ENCODE measurements at places on chromosomes 12 and 14.

- DNase-seq = no peak
These were observed 585.6 kb upstream of the MIS18BP1 start for GRCh38 chr14:45838597-45838996.

GRCh38 chr14:91893007-91893406 lies 25.7 kb upstream of the TC2N start:
- no peak for DNase-seq

DNA sequence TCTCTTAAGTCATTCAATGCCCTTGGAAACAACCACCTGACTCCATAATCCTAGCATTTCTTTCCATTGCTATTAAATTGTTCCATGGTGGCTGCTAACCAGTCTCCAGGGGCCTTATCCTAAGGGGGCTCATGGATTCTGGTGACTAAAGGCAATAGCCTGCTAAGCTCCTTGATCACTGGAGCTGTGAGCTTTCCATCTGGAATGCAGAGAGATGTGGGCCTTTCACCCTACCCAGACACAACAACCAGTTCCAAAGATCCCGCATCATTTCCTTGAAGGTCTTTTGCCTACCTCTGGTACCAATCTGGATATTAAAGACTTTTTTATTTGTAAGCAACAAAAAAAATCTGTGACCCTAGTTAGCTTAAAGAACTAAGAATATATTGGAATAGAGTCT lies 32.9 kb downstream of the NDUFA12 start:
- DNase-seq = no peak

- no peak for DNase-seq
These were observed 4.3 kb downstream of the GALNT9 start for GRCh38 chr12:132324841-132325732.

DNA sequence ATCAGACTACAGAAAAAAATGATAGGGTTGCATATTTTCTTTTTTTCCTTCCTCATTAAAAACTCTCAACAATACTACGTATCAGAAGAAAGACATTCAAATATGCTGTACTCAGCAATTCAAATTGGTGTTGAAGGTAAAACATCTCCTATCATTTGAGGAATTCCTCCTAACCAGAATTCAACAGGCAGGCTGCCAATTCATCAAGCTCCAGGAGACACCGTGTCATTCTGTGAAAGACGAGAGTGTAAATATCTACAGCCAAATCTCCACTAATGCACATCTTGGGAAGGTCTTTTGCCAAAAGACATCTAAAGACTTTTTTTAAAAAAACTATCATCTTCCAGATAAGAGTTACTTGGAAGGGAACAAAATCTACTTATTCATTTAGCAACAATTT lies 26.6 kb downstream of the NT5DC3 start:
- no peak for DNase-seq

- no peak for DNase-seq
These were observed 473.5 kb upstream of the MGAT4C start for GRCh38 chr12:86729739-86730138.

DNA sequence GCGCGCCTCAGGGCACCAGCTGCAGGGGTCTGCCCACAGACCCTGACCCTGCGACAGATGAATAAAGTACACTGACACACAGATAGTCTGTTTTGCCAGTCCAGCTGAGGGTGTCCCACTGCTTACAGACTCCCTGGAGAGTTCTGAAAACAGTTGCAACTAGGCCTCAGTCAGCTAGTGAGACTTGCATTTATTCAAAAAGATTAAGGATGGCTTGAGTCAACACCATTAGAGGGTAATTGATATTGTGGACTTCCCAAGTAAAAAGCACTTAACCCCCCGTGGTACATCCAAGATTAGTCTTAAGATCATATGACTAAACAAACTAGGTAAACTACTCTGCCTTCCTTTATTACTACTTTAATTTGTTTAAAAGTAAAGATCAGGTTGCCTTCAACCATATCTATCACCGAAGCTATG lies 11.1 kb upstream of the PSEN1 start:
- no peak for DNase-seq

DNA sequence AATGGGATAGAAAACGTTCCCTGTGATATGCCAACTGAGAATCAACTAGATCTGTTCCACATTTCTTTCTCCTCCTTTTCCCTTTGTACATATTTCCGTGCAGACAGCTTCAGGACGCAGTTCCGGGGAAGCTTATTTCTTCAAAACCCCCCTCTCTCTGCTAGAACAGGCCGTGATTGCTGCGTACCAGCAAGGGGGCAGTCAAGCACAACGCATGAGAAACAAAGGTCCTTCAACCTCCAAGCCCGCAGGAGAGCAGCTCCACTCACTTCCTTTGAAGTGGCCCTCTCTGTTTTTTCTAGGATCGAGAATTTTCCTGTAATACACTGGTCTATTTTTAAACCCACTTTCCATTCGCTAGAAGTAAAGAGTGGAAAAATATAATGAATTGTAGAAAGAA lies 80.8 kb downstream of the ZNF664 start:
- peak; percentile 57 for DNase-seq

GRCh38 chr12:89278169-89278568 lies 74.1 kb downstream of the DUSP6 start:
- DNase-seq = no peak

DNA sequence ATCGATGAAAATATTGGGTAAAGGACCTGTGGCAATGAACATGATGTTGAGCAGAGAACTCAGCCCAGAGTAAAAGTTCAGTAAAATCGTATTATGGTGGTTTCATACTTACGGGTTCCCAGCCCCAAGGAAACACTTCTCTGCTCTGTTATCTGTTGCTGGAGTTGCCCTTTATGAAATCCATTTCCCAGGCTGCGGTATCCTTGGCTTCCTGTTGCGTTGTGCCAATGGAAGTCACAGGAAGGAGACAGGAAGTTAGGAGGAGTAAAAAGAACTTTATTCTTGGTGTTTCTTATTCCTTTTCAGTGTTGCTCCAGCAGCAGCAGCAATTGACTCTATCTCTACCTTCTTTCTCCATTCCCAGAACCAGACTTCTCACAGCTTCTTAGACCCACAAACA lies 965.2 kb downstream of the VRK1 start:
- DNase-seq = no peak

DNA sequence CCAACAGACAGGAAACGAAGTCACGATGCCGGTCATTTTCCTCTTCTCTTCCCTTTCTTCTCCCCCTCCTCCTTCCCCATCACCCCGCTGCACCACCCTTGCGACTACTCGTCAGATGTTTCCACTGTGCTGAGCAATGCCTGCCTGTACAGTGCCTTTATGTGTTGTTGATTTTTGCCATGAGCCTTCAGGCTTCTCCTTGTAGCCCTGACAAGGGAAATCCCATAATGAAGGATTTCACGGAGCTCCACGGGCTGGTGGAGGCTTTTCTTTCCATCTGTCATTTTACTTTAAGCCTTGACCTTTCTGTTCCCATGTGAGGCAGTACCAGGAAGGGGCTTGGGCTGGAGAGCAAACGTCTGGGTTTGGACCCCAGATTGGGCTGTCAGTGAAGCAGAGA lies 28.7 kb upstream of the CCND2 start:
- no peak for DNase-seq

DNA sequence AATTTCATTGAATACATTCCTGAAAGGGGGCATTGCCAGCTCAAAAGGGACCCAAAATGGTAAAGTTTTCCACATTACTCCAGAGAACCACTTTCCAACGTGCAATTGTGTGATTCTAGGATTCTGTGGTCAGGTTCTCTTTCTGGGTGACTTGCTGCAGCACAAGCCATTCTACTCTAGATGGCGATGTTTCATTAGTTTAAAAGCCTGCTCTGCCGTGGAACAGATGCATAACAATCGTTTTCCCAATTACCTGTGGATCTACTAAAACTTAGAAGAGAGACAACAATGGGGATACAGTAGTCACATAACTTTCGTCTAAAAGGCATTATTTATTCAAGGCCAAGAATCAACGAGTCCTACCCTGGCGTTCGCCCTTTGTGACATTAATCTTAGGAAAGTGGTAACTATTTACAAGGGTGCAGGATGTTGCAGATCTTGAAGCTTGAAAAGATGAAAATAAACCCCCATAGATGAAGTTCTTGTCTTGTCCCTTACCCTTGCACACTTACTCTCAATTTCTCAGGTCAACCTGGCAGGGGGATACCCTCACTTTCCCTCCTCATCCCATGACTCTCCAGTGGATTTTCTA lies 400.9 kb downstream of the SNAPC1 start:
- no peak for DNase-seq

- DNase-seq = no peak
These were observed 285 bp downstream of the MVK start for GRCh38 chr12:109573914-109574244.

GRCh38 chr12:29782285-29782870 lies 1.4 kb downstream of the TMTC1 start:
- DNase-seq = peak; percentile 21

DNA sequence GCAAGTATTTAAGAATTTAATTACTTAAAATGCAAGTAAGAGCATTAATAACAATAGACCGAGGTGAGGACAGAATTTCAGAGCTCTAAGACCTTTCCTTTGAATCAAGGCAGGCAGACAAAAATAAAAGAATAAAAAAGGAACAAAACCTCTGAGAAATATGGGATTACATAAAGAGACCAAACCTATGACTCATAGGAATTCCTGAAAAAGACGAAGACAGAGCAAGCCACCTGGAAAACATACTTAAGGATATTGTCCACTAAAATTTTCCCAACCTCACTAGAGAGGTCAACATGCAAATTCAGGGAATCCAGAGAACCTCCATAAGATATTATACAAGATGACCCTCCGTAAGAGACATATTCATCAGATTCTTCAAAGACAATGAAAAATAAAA lies 325.1 kb downstream of the AEBP2 start:
- no peak for DNase-seq

DNA sequence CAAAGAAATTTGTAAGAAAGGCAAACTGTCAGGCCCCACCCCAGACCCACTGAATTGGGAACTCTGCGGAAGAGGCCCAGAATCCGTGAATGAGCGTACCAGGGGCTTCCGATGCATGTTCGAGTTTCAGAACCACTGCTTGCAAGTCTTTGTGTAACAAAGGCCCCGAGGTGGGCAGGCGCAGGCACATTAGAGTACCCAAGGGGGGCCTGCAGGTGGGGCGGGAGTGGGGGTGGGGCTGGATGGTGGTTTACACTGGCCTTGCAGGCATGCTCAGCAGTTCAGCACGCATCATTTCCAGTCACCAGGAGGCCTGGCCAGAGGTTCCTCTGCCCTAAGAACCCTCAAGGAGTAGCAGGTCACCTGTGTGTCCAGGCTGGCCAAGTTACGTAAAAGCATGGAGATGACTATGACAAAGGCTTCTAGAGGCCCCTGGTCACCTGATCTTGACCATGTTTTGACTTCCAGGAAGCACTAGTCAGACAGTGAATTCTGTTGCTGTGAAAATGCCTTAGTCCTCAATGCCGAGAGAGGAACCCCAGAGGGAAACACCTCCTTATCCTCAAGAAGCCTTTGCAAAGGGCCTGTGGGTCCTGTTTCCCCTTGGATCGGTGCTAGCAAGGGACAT lies 33.2 kb upstream of the IRF2BPL start:
- no peak for DNase-seq

- no peak for DNase-seq
These were observed 166.6 kb upstream of the PELI2 start for GRCh38 chr14:55951341-55952206.

DNA sequence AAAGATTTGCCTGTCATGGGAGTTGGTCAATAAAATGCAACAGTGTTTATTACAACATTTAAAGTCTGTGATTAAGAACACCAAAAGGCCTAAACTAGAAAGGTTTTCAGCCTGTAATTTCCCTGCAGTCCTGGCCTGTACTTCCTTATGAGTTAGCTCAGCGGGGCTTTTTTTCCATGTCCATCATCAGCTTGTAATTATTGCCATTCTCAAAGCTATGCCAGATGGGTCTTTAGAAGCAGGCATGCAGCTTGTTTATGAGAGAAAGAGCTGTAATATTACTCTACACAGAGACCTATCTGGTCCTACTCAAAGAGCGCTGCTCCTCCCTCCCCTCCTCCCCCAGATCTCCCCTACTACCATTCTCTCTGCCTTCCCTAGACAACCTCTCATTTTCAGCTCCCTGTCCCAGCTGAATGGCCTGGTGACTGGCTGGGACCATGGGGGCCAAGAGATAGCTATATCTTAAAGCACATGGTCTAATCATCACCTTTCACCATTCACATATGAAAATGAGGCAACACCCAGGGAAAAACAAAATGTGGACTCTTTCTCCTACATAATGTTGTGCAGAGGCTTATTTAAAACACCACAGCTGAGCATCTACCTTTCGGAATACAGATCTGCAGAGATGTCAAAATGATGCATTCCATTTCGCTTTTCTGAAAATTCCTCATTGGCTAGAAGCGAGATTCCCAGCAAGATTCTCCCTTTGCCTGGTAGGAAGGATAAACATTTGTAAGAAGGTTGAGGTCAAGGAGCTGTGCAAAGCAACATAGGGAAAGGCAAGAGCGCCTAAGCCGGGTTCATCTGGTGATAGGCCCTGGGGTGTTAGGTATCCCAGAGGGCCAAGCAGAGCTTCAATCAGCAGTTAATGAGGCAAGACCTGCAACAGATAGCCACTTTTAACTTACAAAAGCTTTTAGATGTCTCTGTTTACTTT lies 209.7 kb upstream of the CDKN3 start:
- no peak for DNase-seq

GRCh38 chr12:101356794-101357193 lies 50.8 kb downstream of the ARL1 start:
- no peak for DNase-seq

DNA sequence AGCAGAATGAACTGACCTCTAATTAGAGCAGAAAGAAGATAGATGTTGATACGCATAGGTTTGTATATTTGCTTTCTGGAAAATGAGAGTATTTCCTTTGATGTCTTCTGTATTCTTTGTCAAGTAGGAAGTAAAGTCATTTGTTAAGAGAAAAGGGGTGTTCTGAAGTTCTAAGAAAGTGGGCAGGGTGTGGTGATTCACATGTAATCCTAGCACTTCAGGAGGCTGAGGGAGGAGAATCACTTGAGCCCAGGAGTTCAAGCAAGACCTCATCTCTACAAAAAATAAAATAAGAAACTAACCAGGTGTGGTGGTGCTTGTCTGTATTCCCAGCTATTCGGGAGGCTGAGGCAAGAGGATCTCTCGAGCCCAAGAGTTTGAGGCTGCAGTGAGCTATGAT lies 2.8 kb downstream of the RHNO1 start:
- no peak for DNase-seq

DNA sequence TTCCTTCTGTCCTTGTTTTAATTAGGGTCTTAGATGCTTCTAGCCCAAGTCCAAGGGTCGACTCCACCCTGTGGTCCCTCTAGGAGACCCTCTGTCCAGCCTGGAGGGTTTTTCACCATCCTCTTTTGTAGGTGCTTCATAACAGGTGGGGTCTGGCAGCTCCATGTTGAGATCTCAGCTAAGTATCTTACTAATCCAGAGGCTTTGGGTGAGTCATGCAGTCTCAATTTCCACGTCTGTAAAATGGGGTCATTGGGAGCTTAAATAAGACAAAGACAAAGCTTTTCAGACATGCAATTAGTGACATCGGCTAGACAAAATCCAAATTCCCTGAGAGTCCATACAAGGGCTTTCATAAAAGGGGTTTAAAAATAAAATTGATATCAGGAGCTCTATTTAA lies 3.2 kb downstream of the HSPB8 start:
- no peak for DNase-seq
